ENCODE measurements at places on chromosomes 13 and 19. TPM values are rescaled to one million over a fixed set of nuclear protein-coding genes. Genes with fewer than 3 reads are reported as not detected.
A peak's percentile ranks its signal among the peaks of the same experiment; 100 is the strongest.

- peak; percentile 40 for DNase-seq
These were observed 50.7 kb upstream of the PNMA8B start for GRCh38 chr19:46546194-46546896.

- DNase-seq: peak; percentile 85
These were observed 497.2 kb downstream of the DIAPH3 start for GRCh38 chr13:59666504-59666903.

DNA sequence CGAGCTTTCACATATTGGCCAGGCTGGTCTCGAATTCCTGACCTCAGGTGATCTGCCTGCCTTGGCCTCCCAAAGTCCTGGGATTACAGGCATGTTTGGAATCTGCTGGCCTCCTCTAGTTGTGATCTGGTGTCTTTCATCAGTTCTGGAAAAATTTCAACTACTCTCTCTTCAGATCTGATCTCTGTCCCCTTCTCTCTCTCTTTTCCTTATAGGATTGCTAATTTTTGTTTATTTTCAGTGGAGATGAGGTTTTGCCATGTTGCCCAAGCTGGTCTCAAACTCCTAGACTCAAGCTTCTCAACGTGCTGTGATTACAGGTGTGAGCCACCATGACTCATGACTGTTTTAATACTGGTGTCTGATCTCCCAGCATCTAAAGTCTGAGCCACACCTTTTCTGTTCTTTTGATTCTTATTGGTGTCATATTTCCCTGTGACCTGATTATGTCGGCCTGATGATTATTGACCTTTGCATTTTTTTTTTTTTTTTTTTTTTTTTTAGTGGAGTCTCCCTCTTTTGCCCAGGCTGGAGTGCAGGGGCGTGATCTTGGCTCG lies 10.4 kb upstream of the NANOS2 start:
- no peak for DNase-seq

DNA sequence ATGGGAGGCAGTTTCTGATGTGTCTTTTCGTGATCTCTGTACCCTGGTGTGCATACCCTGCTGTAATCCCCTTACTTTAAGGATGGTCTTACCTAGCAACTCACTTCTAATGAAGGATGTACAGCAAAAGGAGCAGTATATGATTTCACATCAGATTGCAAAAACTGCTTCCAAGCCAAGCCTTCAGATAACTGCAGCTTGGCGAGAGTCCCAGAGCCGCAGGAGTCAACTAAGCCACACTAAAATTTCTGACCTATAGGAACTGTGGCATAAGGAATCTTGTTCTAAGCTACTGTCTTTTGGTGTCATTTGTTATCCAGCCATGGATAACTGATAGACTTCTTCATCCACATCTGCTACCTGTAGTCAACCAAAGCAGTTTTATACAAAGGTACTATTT lies 496.7 kb downstream of the GPC6 start:
- no peak for DNase-seq

Gene TSKS
- total RNA-seq: 1.1 TPM

Data from tongue (tissue), 3 donors.